Choroid plexus epithelial cell (primary cell): ENCODE measurements at places on chromosomes 7 and 10.

DNA sequence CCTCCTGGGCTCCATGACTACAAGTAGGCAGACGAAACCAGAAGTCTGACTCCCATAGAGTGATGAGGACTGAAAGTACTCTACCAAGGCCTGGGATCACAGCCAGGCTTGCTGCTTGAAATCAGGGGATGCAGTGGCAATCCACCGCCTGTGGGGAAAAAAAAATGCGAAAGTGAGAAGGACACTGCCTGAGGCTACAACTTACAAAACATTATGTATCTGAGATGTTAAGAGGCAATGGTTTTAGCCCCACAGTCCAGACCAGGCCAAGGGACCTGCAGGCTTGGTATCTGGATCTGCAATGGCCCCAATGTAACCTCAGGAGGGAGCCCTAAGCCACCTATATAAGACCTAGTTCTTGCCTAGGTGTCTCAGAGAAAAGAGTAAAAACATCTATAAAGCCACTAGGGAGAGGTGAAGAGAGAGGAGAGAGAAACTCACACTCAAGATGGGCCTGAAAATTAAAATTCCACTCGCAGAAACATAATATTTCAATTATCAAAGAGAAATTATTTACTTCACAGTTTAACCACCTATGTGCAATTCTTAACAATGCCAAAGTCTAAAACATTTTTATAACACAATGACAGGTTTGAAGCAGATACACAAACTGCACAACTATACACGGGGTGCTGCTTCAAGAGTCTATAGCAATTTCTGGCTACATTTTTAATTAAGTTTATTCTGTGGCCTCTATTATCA lies 13.9 kb downstream of the DNAJC1 start:
- DNase-seq = peak; percentile 88

GRCh38 chr7:22213081-22213480 lies 143.9 kb downstream of the RAPGEF5 start:
- DNase-seq = no peak

- DNase-seq = peak; percentile 85
Observed at GRCh38 chr7:68706291-68706690, 892.0 kb upstream of the AUTS2 start.

GRCh38 chr10:102779680-102780526 lies 36.2 kb downstream of the WBP1L start:
- DNase-seq = peak; percentile 74
